RCC 7860 (cell line): ENCODE measurements at places on chromosomes 2 and 18.
A peak's percentile ranks its signal among the peaks of the same experiment; 100 is the strongest.

DNA sequence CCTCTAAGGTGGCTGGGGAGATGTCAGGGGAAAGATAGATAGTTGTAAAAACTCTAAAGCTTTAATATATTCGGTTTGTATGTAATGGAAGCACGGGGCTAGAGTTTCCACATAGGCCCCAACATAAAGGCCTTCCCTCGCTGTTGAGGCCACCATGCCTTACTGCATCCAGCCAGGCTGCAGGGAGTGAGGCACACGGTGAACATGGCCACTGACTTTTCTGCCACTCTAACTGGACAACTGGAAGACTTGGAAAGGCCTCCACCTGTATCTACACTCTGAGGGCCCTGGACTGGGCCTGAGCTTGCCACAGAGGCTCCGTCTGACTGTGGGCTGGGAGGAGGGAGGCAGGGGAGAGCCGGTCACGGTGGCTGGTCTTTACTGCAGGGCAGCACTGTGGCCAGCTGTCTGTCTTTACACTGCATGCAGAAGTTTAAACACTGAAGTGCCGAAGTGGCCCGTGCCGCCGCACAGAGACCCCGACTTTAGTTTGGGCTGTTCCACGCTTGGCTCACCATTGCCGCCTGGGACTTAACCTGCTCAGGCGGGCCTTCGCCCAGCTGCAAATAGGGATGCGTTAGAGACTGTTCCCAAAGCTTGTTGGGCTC, 66.7 kb downstream of the EMILIN2 start:
- DNase-seq = no peak

DNA sequence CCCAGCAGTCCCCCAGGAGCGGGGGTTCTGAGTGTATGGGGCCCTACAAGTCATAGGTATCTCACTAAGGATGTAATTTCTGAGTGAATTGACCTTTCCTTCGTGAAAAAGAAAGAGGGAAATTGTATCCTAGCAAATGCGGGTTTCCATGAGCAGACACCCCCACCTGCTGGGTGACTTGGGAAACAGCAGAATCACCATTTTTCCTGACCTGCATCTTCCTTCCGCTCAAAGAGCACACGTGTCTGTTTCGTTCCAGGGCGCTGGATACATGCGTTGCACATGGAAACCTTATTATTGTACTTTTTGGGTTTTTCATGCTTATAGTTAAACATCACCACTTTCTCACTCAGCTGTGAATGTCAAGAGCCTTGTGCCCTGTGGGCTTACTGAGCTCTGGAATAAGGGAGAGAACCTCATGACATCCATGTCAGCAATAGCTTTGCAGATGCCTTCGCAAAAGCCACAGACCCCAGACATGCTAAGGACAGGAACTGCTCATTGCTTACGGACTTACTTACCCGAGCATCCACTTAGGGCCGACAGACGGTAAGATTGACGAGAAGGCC, 132.8 kb downstream of the TPO start:
- DNase-seq = peak; percentile 28

GRCh38 chr2:12170121-12170520, 423.7 kb downstream of the LPIN1 start:
- DNase-seq = no peak

GRCh38 chr2:105081006-105081601, 43.2 kb downstream of the MRPS9 start:
- DNase-seq = no peak

GRCh38 chr18:76801567-76802505, 20.5 kb upstream of the ZNF236 start:
- DNase-seq = peak; percentile 6

- DNase-seq = no peak
Observed at GRCh38 chr2:178523596-178524134, 43.4 kb downstream of the PLEKHA3 start.

DNA sequence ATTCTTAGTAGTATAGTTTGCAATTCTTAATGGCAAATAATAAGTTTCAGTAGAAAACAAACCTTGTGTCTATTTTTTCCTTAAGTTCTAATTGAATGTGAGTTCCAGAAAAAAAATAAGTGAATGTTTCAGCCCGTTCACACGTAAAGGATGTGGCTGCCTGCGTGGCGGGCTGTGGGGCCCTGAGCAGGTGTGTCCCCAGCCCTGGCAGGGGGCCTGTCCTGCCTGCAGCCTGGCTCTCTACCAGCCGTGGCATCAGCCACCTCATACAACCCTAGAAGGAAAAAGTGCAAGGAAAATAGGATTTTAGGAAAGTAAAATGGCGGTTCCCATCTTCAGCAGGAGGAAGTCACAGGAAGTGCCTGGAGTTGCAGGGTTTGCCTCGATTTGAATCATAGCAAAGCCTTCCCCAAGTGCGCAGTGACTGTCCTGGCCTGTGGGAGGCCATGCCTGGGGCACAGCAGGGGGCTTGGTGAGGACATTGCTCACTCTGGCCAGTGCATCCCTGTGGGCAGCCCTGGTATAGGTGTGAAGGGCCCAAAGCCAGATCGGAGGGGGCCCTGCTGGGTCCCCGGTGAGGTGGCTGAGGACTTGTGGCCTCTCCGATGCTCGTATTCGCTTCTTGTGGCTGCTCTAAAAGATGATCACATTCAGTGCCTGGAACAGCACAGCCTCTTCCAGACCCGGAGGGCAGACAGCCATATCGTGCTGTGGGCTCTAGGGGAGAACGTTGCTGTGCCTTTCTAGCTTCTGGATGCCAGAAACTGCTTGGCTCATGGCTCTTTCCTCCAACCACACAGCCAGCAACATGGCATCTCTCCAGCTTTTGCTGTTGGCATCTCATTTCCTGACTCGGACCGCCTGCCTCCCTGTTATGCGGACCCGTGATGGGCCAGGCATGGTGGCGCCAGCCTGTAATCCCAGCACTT, 12.6 kb downstream of the DTYMK start:
- DNase-seq = peak; percentile 4

- DNase-seq = peak; percentile 67
Observed at GRCh38 chr2:172288603-172289002, 138.8 kb upstream of the ITGA6 start.

GRCh38 chr2:137185378-137186078, 420.2 kb downstream of the THSD7B start:
- no peak for DNase-seq

GRCh38 chr2:191066197-191066918, 52.4 kb upstream of the STAT1 start:
- no peak for DNase-seq

- no peak for DNase-seq
Observed at GRCh38 chr2:11680901-11681721, 11.1 kb upstream of the NTSR2 start.

DNA sequence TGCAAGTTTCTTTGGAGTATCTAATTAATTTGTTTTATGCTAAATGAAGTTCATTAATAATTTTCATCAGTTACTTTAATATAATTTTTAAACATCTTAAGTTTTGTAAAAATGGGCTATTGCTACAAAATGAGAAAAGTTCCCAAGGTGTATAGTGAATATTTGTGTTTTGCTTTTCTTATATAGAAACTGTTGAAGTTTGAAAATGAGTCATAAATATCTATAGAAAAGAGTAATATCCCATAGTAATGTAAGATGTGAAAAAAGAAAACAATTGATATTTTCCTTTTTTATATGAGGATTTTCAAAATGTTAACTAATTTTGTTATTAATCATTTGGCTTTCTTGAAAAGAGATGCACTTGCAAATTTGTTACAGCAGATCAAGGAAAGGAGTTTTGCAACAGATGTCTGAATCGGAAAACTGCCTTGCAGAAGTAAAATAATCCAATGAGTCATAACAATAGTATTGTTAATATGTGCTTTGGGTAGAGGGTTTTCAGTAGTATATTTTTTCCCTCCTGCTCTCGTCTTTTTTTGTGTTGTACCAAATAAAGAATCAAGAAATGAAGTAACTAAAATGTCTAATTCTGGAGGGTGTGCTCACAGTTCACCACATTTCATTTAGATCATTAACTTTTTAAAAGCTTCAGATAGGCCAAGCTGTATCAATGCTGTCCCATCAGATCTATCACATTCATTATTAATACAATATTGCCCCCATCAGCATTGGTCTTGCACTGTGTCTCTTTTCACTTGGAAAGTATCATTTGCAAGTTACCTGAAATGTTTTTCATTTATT, 15.5 kb downstream of the DUSP19 start:
- DNase-seq = no peak

DNA sequence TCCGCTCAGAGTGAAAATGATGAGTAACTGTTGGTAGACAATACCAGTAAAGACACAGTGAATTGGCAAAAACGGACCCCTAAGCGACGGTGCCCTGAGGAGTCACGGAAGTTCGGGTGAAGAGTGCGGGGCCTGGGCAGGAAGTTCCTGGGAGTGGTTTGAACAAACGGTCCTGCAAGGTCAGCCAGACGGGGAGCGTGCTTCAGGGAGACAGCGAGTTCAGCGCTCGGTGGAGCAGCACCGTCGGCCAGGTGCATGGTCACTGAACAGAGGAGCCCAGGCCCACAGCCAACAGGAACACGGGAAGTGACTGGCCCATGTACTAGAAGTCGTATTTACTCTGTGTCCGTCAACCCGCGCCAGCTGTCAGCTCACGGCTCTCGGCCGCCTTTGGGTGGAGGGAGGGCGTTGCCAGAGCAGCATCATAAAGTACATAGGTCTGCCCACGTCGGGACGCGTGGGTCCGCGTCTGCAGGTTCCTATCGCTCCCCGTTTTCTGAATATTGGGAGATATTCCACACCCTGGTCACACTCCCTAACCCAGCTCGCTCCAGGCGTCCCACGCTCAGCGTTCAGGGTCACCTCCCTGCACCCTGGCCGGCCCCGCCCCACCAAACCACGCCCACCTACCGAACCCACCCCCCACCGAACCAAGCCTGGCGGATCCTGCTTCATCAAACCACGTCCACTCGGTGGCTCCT, 75.6 kb upstream of the UXS1 start:
- DNase-seq = no peak

DNA sequence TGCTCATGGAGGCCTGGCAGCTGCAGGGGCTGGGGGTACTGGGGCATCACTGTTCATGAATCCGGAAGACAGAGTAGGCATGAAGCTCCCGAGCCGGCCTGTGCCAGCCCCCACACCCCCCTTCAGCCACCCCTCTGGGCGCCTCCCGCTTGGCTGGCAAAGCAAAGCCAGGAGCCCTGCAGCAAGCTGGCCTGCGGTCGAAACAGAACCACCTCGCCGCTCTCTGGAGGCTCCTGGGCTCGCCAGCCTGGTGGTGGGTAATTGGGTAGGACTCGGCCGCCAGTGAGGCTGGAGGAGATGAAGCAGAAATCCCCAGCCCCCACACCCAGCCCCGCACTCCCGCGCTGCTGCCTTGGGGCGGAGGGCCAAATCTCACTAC, 70.9 kb upstream of the GPC1 start:
- DNase-seq = no peak

GRCh38 chr2:233060980-233061590, 943 bp downstream of the INPP5D start:
- DNase-seq = no peak

GRCh38 chr18:21997207-21998143, 171.9 kb upstream of the GATA6 start:
- DNase-seq = peak; percentile 46

DNA sequence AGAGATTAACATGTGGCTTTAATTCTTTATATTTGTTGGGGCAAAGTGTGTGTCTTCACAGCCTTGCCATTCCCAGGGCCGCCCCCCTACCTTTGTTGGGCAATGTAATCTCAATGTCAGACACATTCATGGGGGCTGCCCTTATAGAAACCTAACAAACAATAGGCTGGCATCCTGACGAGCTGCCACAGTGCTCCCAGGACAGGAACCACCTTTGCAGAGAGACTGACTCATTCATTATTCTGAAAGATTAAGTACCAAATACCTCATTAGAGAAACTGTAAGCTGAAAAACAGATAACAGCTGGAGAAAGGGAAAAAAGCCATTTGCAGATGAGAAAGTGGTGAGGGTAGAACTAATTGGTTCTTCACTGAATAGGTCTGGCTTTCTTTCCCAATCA, 1587.5 kb upstream of the PIK3C3 start:
- DNase-seq = no peak

- peak; percentile 50 for DNase-seq
Observed at GRCh38 chr2:210577263-210578071, 21.1 kb downstream of the CPS1 start.

- DNase-seq = peak; percentile 58
Observed at GRCh38 chr2:219029829-219030165, 11.5 kb downstream of the CFAP65 start.

- DNase-seq = no peak
Observed at GRCh38 chr2:214328941-214329340, 81.9 kb upstream of the VWC2L start.

DNA sequence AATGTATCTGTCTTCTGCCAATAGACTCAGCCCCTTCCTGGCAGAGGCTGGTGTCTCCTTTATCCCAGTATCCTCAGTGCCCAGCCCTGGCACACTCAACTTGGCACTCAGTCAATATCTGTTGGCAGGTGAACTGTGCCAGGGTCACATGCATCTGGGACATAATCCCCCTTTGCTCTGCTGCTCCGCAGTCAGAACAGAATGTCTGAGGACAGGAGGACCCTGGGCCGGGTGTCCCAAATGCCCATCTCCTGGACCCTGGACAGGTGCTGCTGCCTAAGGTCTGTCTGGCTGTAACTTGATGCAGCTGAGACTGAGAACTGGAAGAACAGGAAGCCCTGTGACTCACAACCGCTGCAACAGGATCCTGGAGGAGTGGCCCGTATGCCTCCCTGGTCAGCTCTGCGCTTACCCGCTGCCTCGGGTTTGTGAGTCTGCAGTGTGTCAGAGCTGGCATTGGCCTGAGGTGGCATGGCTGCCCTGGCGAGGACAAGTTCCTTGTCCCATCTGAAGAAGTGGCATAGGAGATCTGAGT, 11.4 kb downstream of the HK2 start:
- DNase-seq = peak; percentile 91

GRCh38 chr2:162729469-162729868, 109.1 kb downstream of the KCNH7 start:
- DNase-seq = no peak

- no peak for DNase-seq
Observed at GRCh38 chr2:127195140-127196074, 24.7 kb downstream of the CYP27C1 start.

DNA sequence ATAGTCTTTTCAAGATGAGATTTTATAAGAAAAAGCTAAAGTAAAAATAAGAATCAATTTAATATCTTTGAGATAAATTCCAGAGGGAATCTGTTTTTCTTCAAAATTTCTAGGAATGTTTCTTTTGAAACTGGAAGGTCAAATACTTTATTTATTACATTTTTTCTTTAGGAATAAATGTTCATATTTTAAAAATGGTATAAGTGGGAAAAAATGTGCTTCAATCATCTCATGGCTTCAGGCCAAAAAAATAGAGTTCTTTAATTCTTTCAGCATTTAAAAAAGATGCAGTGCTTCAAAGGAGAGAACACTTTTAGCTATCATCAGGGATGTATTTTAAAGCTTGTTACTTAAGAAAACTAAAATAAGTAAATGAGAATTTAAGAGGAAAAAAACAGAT, 110.6 kb downstream of the NEB start:
- no peak for DNase-seq

GRCh38 chr2:151302879-151303278, 13.4 kb upstream of the NMI start:
- peak; percentile 76 for DNase-seq
